ENCODE measurements at places on chromosomes 5 and 9. TPM values are rescaled to one million over a fixed set of nuclear protein-coding genes. Genes with fewer than 3 reads are reported as not detected.

DNA sequence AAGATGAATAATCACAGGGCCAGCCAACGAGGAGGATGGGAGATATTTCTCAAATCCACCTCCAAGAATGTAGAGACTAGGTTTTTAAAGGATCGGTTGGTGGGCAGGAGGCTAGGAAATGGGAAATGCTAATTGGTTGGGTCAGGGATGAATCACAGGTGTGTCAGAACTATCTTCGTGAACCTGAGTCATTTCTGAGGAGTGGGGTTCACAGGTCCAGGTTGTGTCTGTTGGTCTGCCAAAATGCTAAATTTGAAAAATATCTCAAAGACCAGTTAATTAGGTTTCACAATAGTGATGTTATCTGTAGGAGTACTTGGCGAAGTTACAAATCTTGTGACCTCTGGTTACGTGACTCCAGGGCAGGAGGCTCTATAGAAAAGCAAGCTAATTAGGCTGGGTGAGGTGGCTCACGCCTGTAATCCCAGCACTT is 2.6 kb upstream of the PLAA start:
- H3K36me3 ChIP-seq: no peaks in the 10 kb centered on the region
- peak; percentile 53 for DNase-seq
- H3K27ac ChIP-seq: peak overlapping the region; percentile 34
- H3K4me1 ChIP-seq: peaks cover 9% of the 10 kb centered on the region
- H3K4me3 ChIP-seq: no peak overlapping the region

GRCh38 chr5:9283021-9283420 is 262.9 kb downstream of the SEMA5A start:
- H3K4me3 ChIP-seq: no peak overlapping the region
- no peaks in the 10 kb centered on the region for H3K27me3 ChIP-seq
- H3K4me1 ChIP-seq: no peaks in the 10 kb centered on the region
- no peaks in the 10 kb centered on the region for H3K36me3 ChIP-seq

- no peaks in the 10 kb centered on the region for H3K4me1 ChIP-seq
- H3K27ac ChIP-seq: no peak overlapping the region
- H3K4me3 ChIP-seq: no peak overlapping the region
- H3K27me3 ChIP-seq: no peaks in the 10 kb centered on the region
Observed at GRCh38 chr5:58786711-58787303, 203.9 kb downstream of the RAB3C start.

DNA sequence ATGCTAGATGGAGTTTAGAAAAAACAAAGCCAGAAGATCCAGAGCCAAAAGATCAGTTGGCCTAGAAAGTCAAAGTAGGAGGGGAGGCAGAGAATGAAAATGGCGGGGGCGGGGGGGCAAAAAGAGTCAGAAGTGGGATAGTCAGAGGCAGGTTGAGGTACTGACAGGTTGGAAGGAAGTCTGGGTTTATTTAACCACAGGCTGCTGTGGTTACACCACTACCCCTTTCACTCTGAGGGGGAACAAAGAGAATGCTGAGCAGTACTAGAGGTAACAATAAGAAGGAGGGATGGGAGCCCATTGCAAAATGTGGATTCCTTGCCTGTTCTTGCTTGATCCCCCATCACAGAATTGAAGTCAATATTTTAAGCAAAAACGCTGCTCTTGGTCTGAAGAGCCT is 111.8 kb downstream of the CAVIN4 start:
- H3K27ac ChIP-seq: no peak overlapping the region
- no peaks in the 10 kb centered on the region for H3K4me1 ChIP-seq
- no peaks in the 10 kb centered on the region for H3K36me3 ChIP-seq

ADAMTS12 gene
- total RNA-seq: 103 TPM

- no peaks in the 10 kb centered on the region for H3K36me3 ChIP-seq
- no peaks in the 10 kb centered on the region for H3K4me1 ChIP-seq
- H3K4me3 ChIP-seq: no peak overlapping the region
- no peaks in the 10 kb centered on the region for H3K27me3 ChIP-seq
Observed at GRCh38 chr5:53343187-53343586, 137.2 kb upstream of the FST start.

- no peak overlapping the region for H3K27ac ChIP-seq
- H3K4me3 ChIP-seq: no peak overlapping the region
- DNase-seq: no peak
- H3K27me3 ChIP-seq: no peaks in the 10 kb centered on the region
- no peaks in the 10 kb centered on the region for H3K36me3 ChIP-seq
- H3K4me1 ChIP-seq: no peaks in the 10 kb centered on the region
Observed at GRCh38 chr9:37146410-37146809, 26.0 kb downstream of the ZCCHC7 start.

GRCh38 chr5:59460368-59461153 is 433.0 kb downstream of the PDE4D start:
- no peak for DNase-seq
- no peaks in the 10 kb centered on the region for H3K36me3 ChIP-seq
- no peaks in the 10 kb centered on the region for H3K27me3 ChIP-seq
- H3K4me1 ChIP-seq: no peaks in the 10 kb centered on the region
- H3K27ac ChIP-seq: no peak overlapping the region

- no peak overlapping the region for H3K27ac ChIP-seq
- H3K36me3 ChIP-seq: no peaks in the 10 kb centered on the region
- H3K4me3 ChIP-seq: no peak overlapping the region
- peaks cover 71% of the 10 kb centered on the region for H3K27me3 ChIP-seq
- H3K4me1 ChIP-seq: no peaks in the 10 kb centered on the region
- no peak for DNase-seq
Observed at GRCh38 chr5:4514067-4514648, 626.0 kb upstream of the ADAMTS16 start.

DNA sequence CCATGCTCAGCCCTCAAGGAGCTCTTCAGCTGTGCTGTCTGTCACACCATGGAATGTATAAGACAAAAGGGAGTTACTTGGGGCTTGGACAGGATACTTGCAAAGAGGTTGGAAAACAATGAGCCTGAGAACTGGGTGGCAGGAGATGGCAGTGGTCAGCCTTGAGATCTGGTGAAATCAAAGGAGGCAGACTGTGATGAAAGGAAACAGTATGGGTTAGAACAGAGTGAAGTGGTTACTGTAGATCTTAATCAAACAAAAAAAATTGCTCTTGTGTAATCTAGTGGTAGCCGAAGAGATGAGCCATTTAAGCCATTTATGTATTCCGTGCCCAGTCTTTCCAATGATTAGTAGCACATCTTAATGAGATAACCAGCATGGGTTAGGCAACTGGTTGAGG is 142.2 kb downstream of the SV2C start:
- H3K36me3 ChIP-seq: no peaks in the 10 kb centered on the region
- no peak for DNase-seq
- H3K4me1 ChIP-seq: no peaks in the 10 kb centered on the region

DNA sequence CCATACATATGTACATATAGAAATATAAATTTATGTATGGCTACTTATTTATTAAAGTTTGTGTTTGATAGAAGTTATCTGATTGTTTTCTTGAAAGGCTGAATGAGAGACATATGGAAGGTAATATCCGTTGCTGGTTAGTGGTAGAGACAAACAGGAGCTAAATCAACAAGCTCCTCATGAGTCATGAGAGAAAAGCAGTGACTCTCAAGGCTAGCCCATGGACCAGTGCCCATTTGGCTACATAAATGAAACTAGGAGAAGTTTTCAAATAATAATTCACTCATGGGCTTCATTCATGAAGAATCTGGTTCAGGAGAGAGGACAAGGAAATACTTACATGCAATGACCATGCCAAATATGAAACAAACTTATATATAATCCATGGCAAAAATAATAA is 504.5 kb upstream of the ITGA1 start:
- no peaks in the 10 kb centered on the region for H3K36me3 ChIP-seq
- H3K27ac ChIP-seq: no peak overlapping the region
- no peak overlapping the region for H3K4me3 ChIP-seq
- no peaks in the 10 kb centered on the region for H3K4me1 ChIP-seq

DNA sequence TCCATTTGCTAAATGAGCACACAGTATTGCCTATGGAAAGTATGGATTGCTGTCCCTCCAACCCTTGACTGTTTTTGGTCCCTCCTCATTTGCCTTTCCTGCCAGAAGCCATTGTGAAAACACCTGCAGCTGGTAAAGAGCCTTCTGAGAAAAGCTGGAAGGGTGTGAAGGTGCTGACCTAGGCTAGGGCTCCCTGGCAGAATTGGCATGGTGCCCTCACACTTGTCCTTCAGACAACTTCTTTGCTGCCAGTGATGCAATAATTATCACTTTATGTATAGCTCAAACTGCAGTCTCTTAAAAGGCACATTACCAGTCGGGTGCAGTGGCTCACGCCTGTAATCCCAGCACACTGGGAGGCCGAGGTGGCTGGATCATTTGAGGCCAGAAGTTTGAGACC is 4.2 kb downstream of the TXNDC15 start:
- H3K36me3 ChIP-seq: 0 out of 2 replicates have a peak, but pooled peaks cover 2% of the 10 kb centered on the region
- H3K4me3 ChIP-seq: no peak overlapping the region
